ENCODE measurements at places on chromosomes 1 and 21.

- DNase-seq: peak; percentile 50
Observed at GRCh38 chr1:150161747-150162581, 12.2 kb downstream of the PLEKHO1 start.

DNA sequence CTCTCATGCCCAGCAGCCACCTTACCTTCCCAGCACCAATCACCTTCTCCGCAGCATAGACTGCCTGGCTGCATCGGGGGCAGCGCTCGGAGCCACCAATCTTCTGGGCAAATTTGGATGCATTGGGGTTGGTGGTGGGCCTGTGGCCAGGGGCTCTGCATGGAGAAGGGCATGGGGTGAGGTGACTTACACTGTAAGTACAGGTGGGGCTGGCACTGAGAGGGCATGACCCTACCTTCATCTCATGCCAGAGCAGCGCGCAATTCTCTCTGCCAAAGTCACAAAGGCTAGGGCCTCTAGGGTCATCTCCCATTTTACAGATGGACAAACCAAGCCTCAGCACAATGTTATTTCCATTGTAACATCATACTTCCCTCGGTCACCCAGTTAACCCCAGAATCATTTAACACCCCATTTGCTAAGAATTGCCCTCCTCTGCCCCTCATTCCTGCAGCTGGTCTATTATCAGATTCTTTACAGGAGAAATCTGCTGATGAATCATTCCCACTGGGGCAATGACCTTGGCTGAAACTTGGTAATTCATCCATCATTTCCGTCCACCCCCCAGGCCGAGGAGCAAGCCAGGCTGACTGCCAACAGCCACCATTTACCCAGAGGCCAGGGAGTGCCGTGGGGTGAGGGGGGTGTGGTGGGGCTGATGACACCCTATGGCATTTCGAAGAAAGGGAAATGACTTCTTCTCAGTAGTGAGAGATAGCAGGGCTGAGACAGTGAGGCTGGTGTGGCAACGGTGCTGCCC is 17.9 kb downstream of the CSRP1 start:
- no peak for DNase-seq

DNA sequence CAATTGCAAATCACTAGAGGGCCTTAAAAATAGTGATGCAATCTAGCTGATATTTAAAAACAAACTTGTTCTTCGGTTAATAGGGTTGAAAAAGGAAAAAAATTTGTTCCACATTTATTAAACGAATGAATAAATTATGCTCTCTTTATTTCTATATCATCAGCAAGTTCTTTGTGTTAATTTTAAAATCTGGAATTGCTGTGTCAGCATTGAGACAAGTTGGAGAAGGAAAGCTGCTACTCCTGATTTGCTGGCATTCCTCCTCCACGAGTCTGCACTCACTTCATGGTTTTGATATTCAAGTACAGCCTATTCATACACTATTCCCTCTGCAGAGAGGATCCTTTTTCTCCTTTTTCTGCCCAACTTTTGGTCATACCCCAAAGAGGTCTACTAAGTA is 117.6 kb downstream of the MRPL39 start:
- DNase-seq: no peak

GRCh38 chr1:9766759-9767442 is 56.9 kb downstream of the CLSTN1 start:
- no peak for DNase-seq
